GDM1 (cell line): ENCODE measurements at places on chromosomes 1 and 21.

GRCh38 chr1:115332813-115333608 is 5.0 kb downstream of the NGF start:
- DNase-seq, result no peak

GRCh38 chr1:97906567-97907241 is 14.1 kb downstream of the DPYD start:
- DNase-seq, result no peak

DNA sequence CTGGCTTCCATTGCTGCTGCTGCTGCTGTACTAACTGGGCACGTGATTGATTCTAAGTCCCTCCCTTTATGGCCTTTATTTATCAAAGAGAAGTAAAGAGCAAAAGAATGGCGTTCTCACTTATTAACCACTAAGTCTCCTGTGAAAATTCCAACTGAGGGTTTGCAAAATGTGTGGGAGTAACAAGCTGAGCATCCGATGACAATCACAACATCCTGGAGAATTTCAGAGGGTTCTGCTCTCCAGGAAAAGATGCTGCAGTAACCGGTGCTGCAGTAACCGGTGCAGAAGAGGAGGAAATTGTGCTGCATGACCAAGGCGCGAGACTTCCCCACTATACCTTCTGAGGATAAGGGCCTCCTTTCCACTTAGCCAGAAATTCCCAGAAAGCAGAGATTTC is 12.7 kb upstream of the MX2 start:
- DNase-seq, result no peak

- no peak for DNase-seq
Observed at GRCh38 chr1:200048244-200048643, 20.7 kb downstream of the NR5A2 start.

GRCh38 chr1:54581621-54582035 is 33.6 kb downstream of the ACOT11 start:
- no peak for DNase-seq

DNA sequence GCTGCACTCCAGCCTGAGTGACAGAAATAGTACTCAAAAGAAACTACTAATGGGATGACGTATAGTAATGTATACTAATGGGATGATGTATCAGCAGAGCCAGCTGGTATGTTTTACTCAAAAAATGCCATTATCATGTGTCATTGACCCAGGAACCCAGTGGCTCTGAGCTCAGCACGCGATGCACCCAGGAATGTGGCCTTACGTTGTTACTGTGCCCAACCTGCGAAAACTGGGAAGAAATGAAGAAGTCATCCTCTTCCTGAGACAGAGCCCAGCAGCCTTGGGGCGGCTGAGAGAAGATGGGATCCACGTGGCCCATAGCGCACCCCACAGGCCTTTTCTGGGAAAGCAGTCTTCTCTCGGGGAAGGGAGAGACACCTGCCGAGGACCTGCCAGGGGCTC is 8.8 kb downstream of the UBE2J2 start:
- no peak for DNase-seq

DNA sequence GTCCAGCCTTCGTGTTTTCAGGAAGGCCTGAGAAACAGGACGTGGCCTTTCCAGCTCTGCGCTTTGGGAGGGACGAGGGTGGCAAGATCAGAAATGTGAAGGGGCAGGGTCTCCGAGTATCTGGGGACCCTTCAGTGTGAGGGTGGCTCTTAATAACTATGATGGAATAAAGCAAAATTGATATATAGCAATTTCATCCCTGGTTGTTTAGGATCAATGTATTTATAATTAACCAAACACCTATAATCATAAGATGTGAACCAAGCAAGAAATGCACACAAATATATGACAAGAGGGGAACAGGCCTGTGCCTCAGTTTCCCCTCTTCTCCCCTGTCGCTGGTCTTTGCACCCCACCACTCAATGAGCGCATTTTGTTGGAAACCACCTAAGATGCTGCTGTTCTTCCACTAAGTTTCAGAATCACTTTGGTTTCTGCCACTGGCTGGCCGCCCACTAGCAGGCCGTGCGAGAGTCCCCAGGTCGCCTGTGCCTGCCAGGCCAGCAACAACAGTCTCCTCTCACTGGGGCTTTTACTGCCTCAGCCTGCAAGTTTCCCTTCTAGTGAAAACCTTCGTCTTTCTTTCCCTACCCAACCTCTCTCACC is 36.6 kb downstream of the UBASH3A start:
- no peak for DNase-seq

DNA sequence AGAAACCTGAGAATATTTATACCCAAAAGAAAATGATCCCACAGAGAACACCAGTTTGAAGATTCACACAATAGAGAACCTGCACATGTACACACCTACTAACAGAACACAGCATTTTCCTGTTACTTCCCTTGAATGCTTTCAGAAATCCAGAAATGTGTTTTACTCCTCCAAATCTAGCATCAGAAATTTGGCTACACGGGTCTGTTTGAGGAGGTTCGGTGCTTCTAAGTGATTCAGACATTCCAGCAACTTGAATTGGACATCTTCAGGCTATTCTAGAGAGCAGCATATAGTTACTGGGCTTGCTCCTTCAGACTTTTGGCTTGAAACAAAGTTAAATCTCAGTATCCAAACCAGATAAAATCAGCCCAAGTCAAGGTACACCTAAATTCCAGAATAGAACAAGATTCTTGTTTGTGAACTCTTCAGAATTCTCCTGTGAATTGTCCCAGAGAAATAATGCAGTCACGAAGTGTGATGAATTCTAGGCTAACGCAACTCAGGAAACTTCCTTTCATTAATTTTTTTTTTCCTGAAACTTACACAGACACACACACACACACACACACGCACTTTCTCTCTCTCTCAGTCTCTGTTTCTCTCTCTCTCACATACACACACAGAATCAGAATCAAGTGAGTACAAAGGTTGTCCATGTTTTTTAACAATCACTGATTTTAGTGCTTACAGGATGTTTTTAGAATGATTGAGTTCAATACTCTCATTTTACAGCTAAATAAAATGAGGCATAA is 278.4 kb upstream of the SNX7 start:
- no peak for DNase-seq

GRCh38 chr1:112251766-112252506 is 144.1 kb upstream of the CTTNBP2NL start:
- no peak for DNase-seq

DNA sequence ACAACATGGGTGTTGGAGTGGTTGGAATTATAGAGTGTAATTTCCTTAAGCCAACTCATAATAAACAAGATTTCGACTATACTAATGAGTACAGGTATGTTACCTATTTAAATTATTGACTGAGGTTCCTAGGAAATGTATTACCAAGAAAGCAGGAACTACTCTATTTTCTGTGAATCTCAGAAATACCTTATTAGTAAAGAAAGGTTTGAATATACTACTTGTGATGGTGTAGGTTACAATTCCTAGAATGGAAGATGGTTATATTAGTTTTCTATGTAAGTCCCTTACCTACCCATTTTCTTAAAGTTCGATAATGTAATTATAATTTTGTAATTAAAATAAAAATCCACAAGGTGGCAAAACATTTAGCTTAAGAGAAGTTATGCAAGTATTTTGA is 29.3 kb downstream of the MORC3 start:
- DNase-seq, result no peak

- DNase-seq, result no peak
Observed at GRCh38 chr1:234629026-234629425, 19.0 kb upstream of the IRF2BP2 start.

- no peak for DNase-seq
Observed at GRCh38 chr21:44372616-44373015, 19.2 kb downstream of the TRPM2 start.

DNA sequence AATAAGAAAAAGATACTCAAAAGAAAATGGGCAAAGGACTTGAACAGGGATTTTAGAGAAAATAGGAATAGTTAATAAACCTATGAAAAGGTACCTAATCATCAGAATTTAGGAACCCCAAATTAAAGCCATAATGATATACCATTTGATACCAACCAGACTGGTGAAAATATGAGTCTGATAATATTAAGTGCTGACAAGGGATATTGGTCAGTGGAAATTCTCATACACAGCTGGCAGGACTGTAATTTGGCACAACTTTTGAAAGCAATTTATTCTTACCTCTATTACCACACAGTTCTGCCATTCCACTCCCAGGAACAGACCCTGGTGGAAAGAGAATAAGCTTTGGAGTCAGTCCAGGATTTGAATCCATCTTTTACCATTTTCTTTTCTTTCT is 111.3 kb downstream of the KIF26B start:
- DNase-seq, result no peak

DNA sequence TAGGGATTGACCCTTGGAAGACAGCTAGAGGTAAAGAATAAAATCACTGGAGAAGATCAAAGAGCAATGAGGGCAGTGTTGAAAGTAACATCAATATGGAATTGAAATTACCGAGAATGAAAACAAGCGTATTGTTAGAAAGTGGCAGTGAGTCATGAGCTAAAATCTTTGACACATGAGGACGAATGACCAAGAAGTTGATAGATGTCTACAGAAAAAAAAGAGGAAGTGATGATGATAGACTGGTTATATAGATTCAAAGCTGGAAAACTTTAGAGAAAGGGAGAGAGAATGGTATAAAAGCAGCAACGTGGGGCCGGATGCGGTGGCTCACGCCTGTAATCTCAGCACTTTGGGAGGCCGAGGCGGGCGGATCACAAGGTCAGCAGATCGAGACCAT is 12.5 kb upstream of the DNM3 start:
- DNase-seq, result no peak

GRCh38 chr1:91282695-91283420 is 121.8 kb downstream of the HFM1 start:
- peak; percentile 14 for DNase-seq

GRCh38 chr1:75785320-75785982 is 605 bp upstream of the RABGGTB start:
- no peak for DNase-seq

- DNase-seq, result no peak
Observed at GRCh38 chr1:41474490-41475271, 9.8 kb downstream of the EDN2 start.

DNA sequence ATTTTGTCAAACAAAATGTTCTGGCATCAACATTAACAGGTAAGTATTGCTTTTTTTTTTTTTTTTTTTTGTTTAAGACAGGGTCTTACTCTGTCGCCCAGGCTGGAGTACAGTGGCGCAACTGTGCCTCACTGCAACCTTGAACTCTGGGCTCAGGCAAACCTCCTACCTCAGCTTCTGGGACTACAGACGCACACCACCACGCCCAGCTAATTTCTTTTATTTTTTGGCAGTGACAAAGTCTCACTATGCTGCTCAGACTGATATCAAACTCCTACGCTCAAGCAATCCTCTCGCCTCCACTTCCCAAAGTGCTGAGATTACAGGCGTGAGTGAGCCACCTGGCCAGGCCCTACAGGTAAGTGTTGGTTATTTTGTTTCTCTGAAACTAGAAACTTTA is 2.4 kb downstream of the TUT4 start:
- no peak for DNase-seq

DNA sequence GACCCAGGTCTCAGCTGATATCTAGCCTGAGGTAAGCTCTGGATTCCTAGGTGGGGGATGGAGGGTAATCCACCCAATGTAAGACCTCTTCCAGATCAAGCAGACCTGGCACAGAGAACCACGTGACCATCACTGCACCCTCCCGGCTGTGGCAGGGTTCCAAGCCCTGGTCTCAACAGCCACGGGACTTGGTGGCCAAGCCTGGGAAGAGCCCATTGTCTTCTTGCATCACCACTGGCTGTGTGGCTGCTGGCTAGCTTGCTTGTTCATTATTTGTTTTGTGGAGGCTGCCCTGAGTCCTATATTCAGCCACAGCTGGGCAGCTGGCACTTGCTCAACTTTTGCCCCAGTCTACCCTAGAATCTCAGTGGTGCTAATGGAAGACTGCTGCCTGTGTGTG is 24.1 kb upstream of the NFASC start:
- DNase-seq, result no peak

DNA sequence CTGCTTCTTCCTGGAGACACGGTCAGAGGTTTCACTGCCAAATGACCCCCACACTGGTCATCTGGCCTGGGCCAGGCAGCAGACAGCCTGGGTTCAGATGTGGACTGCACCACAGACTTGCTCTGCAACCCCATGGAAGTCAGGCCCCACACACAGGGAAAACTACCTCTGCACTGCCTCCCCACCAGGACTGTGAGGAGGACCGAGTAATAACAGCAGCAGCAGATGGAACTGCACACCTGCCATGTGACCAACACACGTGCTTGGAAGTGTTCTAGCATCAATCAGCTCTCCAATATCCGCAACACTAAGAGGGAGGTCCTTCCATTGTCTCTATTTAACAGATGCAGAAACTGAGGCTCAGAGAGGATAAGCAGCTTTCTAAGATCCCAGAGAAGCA is 51.4 kb downstream of the SLC9A1 start:
- DNase-seq, result no peak

GRCh38 chr21:40615505-40616376 is 231.2 kb downstream of the DSCAM start:
- no peak for DNase-seq

GRCh38 chr1:233025157-233025556 is 74.7 kb downstream of the NTPCR start:
- peak; percentile 4 for DNase-seq

DNA sequence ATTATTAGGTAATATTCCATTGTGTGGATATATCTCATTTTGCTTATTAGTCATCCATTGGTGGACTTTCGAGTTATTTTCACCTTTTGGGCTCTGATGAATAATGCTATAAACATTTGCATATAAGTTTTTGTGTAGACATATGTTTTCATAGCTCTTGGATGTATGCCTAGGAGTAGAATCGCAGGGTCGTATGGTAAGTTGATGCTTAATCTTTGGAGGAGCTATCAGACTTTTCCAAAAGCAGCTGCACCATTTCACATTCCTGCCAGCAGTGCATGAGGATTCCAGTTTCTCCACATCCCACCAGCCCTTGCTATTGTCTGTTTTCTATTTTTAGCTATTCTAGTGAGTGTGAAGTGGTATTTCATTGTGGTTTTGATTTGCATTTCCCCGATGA is 120.3 kb upstream of the TMEM51 start:
- no peak for DNase-seq

GRCh38 chr1:37476460-37477197 is 2.2 kb downstream of the ZC3H12A start:
- DNase-seq, result no peak

DNA sequence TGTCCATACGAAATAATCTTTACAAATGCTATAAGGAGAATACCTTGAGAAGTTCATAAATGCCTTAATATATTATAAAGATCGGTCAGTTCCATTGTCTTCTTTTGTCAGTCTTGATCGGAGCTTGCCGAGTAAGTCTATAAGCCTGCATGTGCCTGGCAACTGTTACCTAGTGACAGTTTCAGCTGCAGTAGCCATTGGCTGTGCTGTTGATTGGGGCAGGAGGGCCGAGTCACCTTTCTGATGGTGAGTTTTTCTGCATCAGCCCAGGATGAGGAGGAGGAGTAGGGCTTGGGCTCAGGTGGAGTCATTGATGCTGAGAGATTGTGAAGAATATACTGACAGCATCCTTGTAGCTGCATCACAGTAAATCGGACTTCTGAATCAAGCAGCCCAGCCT is 1.9 kb upstream of the GPR52 start:
- DNase-seq, result no peak
